ENCODE measurements at places on chromosomes 3 and 15.

- no peak for DNase-seq
Observed at GRCh38 chr3:9008550-9009255, 45.4 kb upstream of the RAD18 start.

DNA sequence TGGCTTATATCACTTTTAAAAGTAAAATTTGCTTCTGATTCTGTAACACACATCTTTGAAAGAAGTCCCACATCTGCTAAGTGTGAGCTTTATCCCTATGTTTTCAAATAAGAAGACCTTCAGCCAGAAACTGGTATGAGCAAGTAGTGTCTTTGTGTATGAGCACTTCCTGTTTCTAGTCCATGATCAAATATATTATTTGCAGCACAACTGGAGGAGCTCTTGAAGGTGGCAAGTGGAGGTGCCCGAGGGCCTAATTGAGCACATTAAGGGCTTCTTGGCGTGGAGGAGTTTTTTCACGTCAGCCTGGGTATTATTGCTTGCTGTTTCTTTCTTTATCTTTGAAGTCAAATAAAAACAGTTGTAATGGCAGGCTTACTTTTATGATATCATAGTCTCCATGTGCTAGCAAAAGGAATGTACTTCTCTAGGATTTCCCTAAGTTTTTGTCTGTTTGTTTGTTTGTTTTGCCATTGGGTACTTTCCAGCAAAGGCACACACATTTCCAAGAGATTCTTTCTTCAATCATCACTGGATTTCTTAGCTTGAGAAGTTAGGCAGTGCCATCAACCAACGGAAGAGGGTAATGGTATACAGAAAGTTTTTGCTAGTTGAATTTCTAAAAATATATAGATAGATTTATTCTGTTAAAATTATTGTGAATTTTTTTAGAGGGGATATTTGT, 68.1 kb downstream of the MEIS2 start:
- DNase-seq = no peak

GRCh38 chr3:143634991-143635390, 213.3 kb downstream of the SLC9A9 start:
- DNase-seq = no peak

- no peak for DNase-seq
Observed at GRCh38 chr3:154730186-154730585, 300.2 kb upstream of the GPR149 start.

GRCh38 chr15:56491110-56491722, 26.3 kb upstream of the MNS1 start:
- DNase-seq = peak; percentile 18

GRCh38 chr3:72274493-72275330, 489.8 kb upstream of the PROK2 start:
- DNase-seq = peak; percentile 54

- DNase-seq = no peak
Observed at GRCh38 chr3:160981217-160981938, 123.8 kb downstream of the B3GALNT1 start.

DNA sequence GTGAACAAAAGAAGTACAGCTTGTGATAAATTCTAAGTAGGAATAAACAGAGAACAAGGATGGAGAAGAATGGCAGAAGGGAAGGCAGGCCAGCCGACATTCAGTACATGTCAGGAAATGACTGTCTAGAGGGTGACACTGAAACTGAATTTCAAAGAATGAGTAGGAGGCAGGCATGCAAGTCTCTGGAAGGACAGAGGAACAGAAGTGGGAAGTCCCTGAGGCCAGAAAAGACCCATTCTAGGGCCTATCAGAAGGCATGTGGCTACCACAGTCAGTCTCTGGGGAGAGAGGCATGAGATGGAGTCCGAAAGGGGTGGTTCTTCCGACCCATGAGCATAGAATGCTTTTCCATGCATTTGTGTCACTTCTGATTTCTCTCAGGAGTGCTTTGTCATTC, 243.5 kb upstream of the UBE2E2 start:
- no peak for DNase-seq

DNA sequence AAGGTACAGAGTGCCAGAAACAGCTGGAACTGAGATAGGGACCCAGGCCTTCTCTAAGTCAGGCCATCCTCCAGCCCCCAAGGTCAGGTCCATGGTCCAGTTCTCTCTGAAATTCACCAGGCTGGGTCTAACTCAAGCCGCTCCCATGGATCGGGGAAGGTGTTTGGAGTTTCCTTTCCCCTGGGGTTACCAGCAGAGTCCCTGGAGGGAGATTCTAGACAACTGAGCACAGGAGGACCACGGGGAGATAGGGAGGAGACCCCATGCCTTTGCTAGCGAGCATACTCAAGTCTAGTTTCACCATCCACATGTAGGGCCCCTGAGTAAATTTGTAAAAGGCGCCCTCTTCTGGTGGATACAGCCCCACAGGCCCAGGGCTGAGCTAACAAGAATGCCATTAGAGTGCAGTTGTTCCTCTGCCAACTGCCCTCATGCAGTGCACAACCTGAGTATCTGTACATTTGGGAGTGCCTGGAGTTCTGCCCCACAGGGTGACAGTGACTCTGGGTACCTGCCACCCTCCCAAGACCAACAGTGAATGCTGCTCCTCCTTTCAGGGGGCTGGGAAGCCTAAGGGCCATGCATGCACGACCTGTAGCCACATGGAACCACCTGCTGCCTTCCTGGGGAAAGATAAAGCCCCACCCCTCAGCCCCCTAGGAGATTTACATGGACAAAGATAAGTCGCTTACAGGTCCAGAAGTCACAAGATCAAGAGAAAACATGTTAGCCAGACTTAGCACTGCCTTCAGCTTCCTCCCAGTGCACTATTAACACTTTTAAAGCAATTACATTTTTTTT, 89.0 kb downstream of the IQSEC1 start:
- no peak for DNase-seq

GRCh38 chr3:13865581-13865980, 14.3 kb downstream of the WNT7A start:
- DNase-seq = no peak

GRCh38 chr3:4981294-4981664, 2.0 kb downstream of the BHLHE40 start:
- DNase-seq = no peak

- no peak for DNase-seq
Observed at GRCh38 chr15:99275525-99276128, 24.3 kb downstream of the LRRC28 start.

DNA sequence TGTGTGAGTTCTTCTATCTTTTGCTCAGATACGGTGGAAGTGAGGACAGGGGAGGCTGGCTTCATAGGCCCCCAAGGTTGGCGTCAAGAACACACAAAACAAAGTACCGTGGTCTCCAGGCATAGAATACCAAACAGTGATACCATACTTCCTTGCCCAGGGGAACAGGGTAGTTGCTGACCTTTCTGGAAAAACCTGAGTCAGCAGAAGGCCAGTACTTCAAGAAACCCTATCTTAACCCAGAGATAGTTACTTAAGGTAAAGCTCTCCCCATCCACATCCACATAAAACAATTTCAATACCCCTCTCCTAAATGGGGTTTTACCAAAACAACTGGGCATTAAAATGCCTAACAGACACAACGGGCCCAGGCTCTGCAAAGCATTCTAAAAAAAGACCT, 29.6 kb upstream of the RPS17 start:
- DNase-seq = no peak

DNA sequence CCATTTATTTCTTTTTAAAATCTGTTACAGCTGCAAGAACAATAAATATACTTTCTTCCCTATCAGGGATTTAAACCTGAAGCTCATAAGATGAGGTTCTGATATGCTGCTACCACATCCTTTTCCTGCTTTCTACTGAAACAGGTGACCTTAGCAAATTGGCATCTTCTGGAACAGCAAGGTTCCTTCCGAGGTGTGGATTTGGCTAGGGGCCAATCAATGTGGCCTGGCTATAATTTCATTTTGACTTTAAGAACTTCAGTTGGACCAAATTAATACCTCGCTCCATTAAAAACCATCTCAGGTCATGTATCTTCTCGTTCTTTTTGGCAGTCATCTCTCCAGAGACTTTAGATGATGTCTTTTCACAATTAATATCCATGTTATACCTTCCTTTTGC, 53.4 kb upstream of the C3orf80 start:
- no peak for DNase-seq

DNA sequence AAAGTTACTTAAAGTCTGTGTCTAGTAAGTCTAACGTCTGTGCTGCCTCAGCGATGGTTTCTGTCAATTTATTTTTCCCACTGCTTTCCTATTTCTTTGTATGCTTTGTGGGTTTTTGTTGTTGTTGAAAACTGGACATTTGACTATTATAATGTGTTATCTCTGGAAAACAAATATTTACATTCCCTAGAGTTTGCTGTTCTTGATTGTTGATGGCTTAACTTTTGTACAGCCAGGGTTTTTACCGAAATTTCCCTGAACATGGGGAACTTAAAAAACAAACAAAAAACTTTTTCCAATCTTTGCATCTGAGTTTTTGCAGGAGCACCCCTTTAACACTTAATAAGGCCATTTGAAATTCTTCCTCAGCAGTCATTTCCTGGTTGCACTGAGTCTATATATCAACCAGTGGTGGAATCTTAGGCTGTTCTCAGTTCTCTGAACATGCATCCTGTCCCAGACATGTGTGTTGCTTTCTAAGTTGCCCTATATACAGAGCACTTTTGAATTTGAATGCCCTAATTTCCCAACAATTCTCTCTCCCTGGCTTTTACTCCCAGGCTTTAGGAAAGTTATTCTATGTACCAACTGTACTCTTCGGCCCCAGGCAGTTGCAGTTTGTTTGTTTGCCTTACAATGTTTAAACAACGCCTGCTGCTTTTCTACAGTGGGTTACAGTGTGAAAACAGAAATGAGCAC, 11.8 kb upstream of the PIAS1 start:
- DNase-seq = no peak

- no peak for DNase-seq
Observed at GRCh38 chr3:12439161-12439940, 44.9 kb upstream of the TSEN2 start.

DNA sequence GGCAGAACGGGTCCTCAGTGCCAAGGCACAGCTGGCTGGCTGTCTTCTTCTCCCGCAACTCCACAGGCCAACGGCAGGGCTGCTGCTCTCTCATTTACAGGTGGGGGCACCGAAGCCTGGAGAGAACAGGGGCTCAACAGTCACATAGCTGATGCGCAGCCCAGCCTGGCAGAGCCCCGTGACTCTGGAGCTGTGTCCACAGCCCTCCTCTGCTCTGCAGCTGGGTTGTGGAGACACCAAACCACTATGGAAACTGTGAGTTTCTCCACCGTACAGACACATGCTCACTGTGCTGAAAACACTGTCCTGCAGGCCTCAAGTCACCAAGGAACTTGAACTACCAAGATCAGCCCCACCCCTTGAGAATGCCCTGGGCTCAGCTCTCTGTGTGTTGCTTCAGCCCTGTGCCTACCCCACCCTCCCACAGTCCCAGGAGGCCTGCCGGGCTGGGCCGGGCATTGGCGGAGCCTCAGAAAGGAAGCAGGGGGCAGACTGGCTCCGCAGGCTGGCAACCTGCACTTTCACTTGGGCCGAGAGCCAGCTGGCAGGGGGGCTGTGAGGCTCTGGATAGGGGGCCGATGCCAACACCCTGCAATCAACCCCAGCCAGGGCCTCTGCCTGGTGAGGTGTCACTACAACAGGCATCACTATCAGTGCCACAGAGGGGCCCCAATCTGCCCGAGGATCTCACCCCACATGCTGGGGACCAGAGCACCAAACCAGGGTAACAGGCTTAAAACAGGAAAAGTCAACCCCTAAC, 113.7 kb upstream of the RPL32 start:
- no peak for DNase-seq

- DNase-seq = no peak
Observed at GRCh38 chr15:25679492-25679891, 183.6 kb downstream of the ATP10A start.

GRCh38 chr3:54193093-54193492, 70.7 kb downstream of the CACNA2D3 start:
- DNase-seq = no peak

DNA sequence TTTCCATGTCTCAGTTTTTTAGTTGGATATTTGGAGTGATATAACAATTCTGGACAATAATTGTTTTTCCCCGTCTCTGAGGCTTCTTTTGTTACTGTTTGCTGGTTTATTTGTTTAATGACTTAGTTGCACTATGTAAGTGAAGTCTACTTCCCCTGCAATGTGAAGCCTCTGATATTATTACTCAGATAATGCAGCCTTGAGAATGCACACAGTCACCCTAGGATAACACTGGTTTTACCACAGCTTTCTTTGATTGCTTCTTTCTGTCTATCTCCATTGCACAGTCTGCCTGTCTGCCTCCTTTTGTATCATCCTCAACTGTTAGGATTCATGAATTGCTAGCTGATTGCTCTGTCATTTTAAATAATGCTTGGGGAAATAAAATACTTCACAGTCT, 208.7 kb upstream of the ROBO1 start:
- no peak for DNase-seq

- no peak for DNase-seq
Observed at GRCh38 chr3:172203522-172204258, 164.3 kb downstream of the FNDC3B start.

DNA sequence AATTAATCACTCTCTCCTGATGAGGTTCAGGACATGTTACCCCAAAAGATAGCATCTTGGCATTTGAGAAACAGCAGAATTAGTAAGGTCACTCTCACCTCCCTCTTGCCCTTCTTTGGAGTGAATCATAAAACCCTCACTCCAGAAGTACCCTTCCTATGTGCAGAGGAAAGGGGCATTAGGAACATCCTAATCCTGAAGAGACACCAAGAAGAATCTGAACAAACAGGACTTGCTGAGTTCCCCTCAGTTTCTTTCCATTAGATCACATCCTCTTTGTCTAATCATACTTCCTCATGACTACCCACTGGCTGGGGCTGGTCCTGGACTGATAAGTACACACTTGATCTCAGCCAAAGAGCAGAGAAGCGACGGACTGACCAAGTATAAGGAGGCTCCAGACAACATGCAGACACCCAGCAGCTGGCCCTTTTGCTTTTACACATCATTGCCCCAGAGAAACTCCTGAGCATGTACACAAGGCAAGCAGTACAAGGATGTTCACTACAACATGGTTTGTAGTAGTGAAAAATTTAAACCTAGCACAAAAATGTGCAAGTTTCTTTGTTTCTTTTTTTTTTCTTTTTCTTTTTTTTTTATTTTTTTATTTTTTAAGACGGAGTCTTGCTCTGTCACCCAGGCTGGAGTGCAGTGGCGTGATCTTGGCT, 15.0 kb upstream of the TM6SF1 start:
- DNase-seq = no peak

GRCh38 chr3:50163572-50164455, 8.7 kb downstream of the SEMA3F start:
- peak; percentile 52 for DNase-seq

DNA sequence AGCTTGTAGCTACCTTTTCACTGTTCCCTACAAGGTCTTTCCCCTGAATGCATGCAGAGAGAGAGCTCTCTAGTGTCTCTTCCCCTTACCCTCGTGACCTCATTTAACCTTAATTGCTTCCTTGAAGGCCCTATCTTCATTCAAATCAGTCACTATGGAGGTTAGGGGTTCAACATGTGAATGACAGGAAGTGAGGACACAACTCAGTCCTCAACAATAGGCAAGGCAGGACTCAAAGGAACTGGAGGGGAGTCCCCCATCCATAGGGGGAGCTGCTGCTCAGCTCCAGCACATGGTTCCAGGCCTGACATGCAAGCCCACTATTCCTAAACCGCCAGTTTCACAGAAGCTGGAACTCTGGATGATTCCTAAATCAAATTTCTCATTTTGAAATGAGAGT, 33.8 kb upstream of the GYG1 start:
- no peak for DNase-seq

GRCh38 chr3:48614044-48614443, 4.6 kb upstream of the UQCRC1 start:
- peak; percentile 51 for DNase-seq

- DNase-seq = no peak
Observed at GRCh38 chr3:130950124-130950523, 56.2 kb downstream of the ATP2C1 start.

- no peak for DNase-seq
Observed at GRCh38 chr3:19815805-19816204, 118.2 kb downstream of the EFHB start.

GRCh38 chr15:85582131-85583079, 202.0 kb downstream of the AKAP13 start:
- DNase-seq = no peak

Measured in BJ (cell line).